ENCODE measurements at places on chromosomes 12 and 14.

DNA sequence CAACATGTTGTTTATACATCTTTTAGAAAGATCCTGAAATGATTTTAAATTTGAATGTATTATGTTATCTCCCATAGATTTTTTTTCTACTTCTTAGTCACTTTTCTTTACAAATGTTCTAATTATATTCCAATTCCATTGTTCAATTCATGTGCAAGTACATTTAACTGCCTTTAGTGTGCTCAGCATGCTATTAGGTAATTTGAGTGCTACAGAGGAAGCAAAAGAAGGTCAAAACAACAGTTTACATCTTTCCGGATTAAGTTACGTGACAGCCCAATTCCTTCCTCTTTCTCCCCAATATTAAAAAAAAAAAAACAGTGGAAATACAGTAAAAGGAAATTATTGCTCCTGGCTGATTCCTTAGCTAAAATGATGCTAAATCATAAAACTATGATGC lies 98.3 kb downstream of the RTN1 start:
- DNase-seq, result no peak

DNA sequence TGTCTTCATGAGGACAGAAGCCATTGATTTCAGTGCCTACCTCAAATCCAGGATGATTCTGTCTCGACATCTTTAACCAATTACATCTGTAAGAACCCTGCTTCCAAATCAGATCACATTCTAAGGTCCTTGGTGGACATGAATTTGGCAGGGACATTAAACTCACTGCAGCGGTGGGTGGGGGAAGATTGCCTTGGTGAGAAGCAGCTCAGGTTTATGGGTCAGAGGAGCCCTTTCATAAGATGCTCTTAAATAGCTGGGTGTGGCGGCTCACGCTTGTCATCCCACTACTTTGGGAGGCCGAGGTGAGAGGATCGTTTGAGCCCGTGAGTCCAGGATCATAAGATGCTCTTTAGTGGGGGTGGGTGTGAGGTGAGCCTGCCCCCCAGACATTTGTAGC lies 42.9 kb downstream of the ELK3 start:
- no peak for DNase-seq

- DNase-seq, result no peak
Observed at GRCh38 chr12:71763677-71764379, 9.2 kb downstream of the RAB21 start.

- no peak for DNase-seq
Observed at GRCh38 chr12:24049728-24050127, 100.3 kb upstream of the SOX5 start.

DNA sequence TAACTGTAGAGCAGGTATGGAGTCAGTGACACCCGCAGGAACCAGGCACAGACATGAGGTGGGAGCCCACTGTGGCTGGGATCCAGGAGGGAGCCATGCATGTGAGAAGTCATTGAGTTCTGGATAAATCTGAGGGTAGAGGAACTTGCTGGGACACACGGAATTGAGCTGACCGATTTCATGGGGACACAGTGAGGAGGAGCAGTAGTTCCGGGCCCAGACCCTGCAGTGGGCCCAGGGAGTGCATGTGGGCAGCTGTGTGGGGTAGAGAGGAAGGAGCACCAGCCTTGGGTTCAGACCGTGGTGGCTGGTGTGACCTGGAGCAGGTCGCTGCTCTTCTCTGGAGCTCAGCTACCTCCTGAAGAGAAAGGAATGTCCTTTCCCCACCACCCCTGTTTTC lies 8.4 kb downstream of the SERPINA3 start:
- no peak for DNase-seq

DNA sequence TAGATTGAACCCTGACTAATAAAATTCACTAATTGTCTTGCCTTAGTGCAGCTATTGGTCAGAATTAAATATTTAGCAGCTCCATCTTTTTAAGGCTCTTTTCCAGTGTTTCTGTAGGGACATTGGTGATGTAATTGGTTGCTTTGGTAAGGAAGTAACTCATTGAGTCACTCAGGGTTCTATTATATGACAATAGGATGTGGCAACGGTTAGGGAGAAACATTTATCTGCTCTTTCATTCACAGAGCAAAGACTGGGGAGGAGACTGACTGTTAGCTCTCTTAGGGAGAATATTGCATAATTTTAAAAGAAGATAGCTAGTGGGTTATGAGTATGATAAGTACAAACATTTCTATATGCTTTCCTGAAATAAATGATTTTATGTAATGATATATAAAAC lies 616.5 kb downstream of the TRHDE start:
- DNase-seq, result no peak

GRCh38 chr14:51240804-51241380 lies 845 bp downstream of the TMX1 start:
- DNase-seq, result no peak

DNA sequence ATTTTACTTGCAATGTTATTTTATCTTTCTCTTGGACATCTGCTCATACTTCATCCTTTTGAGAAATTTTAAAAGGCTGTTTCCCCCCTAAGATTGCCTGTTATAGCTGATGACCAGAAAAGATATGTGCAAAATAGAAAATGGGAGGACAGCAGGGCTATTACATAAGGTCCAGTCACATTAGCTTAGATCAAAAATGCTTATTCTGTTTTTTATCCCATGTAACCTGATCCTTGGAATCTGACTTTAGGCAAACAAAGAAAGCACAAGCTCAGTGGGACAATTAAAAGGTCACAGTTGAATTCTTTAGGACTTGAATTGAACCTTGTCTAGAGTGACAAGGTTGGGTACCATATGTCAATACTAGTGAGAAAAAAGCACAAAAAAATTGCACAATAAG lies 65.1 kb upstream of the TRHDE start:
- no peak for DNase-seq

DNA sequence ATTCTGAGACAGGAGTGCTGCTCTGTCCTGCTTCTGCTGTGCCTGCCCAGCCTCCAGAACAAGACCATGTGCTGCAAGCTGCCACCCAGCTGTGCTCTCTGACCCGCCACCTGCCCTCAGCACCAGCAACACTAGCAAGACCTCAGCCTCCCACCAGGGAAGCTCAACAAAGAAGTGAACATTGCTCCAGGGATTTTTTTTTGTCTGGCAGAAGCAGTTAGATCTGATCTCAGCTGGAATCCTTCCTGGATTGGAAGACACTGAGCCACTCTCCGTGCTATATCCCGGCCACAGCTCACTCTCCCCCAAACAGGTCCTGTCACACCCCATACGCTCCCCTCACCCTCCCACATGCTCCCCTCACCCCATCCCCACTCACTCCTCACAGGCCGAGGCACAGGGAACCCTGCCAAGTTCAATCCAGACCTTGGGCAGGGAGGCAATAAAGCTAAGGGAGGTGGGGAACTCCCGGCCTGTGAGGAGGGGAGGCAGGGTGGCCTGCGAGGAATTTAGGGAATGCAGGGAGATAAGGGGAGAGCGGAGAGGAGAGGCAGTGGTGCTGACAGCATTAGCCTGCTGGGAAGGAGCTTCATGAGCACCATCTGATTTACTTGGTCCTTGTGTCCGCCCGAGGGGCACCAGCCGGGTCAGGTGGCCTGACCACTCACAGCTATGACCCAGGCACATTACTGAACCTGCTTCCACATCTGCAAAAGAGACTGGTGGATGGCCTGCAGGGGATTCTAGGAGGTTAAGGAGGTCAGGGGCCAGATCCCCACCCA lies 29.7 kb downstream of the CCDC85C start:
- DNase-seq, result peak; percentile 32

Measured in keratinocyte (primary cell).